ENCODE measurements at places on chromosomes 1 and 21.

- DNase-seq, result no peak
Observed at GRCh38 chr1:182041615-182042014, 19.9 kb downstream of the ZNF648 start.

DNA sequence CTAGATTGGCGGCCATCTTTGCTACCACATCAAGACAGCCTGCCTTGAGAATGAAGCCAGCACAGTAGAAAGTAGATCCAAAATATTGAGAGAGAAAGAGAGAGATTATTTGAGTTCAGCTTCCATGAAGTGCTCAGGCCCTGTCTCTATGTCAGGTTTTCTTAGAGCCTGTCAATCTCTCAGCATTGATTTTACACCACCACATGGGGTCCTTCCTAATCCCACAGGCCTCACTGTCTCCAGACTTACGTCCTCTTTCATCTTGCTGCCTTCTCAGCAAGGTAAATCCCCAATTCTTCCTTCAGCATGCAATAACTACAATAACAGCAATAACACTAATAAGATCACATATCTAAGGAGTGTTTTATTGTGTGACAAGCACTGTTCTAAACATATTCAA lies 21.0 kb downstream of the DYNLT5 start:
- no peak for DNase-seq

GRCh38 chr1:58082596-58082995 lies 463.9 kb downstream of the OMA1 start:
- DNase-seq, result no peak

GRCh38 chr1:60895701-60896100 lies 186.7 kb upstream of the NFIA start:
- no peak for DNase-seq

- DNase-seq, result no peak
Observed at GRCh38 chr1:152107031-152107983, 7.9 kb downstream of the TCHH start.

- DNase-seq, result no peak
Observed at GRCh38 chr1:105337420-105337819, 1587.7 kb downstream of the AMY1C start.

GRCh38 chr1:50929376-50929958 lies 30.6 kb downstream of the FAF1 start:
- no peak for DNase-seq

DNA sequence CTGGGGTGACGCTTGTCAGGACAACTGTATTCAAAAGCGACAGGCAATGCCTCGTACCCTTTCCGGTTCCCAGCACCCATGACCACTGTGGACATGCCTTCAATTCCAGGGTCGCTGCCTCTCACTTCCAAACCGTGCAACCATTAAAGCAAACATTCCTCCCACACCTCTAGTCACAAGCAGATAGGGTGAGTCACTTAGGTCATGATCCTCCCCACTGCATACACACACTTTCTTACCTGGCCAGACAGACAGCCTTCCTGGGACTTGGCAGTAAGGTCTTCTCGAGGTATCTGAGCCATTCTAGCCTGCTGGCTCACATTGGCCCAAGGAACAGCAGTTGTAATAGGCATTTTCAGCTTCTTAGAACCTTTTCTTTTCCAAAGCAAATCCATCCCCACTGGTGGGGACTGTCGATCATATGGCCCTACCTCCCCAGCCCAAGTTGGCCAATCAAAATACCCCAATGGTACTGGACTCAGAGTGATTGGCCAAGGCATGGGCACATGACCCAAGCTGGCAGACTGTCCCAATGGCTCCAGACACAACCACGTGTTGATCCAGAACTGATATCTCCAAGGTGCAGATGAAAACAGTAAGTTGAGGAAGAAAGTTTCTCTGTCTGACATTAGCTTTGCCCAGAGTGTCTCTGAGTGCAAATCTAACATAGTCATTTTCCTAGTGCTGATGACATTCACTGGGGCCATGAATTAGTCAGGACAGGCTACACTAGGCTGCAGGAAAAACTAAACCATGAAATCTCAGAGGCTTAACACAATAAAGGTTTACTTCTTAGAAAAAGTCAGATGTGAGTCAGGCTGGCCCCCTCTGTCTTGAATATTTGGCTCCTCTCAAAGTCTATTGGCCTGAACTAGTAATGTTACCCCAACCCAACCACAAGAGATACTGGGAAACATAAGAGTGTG lies 113.8 kb downstream of the RRAGC start:
- no peak for DNase-seq

- no peak for DNase-seq
Observed at GRCh38 chr1:162026881-162027280, 3.2 kb upstream of the OLFML2B start.

DNA sequence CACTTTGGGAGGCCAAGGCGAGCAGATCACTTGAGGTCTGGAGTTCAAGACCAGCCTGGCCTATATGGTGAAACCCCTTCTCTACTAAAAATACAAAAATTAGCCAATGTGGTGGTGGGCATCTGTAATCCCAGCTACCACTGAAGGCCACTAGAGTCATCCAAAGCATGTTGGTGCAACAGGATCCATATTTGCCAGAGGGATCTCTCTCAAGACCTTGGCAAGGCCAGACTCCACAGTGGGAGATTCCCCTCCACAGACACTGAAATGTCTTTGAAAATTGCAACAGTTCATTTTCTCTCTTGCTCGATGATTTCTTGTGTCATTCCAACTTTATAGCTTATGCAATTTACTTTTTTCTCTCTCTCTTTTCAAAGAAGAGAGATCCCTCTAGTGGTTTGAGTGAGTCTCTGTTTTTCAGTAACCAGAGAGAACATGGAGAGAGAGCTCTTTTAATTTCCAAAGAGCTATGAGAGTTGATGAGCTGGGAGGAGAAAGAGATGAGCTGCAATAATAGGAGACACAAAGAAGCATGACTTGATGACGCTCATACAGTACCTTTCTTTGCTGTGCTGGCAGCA lies 176.8 kb upstream of the USP25 start:
- DNase-seq, result no peak

DNA sequence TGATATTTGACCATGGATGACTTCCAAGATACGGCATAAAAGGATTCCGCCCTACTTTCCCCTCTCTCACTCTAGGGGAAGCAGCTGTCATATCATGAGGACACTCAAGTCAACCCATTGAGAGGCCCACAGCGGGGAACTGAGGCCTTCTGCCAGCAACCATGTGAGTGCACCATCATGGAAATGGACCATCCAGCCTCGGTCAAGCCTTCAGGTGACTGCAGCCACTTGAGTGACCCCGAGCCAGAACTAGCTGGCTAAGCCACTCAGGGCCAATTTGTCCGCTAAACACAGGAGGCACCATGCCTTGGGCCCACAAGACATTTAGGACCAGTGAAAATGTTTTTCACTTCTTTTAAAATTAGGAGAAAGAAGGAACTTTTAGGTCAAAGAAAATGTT lies 11.1 kb upstream of the GJB5 start:
- DNase-seq, result no peak

DNA sequence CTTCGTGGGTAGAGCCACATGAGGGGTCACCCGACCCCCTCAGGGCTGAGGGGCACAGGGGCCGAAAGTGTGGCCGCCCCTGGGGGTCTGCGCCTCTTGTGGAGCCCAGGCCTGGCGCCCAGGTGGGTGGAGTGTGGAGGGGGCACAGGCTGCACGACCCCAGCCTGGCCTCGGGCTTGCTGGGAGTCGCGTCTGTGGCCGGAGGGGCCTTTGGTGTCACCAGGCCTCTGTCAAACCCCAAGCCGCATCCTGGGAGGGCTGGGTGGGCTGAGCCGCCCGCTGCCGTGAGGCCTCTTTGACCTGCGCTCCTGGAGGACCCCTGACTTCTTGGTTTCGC lies 60.7 kb downstream of the FAAP20 start:
- DNase-seq, result no peak

DNA sequence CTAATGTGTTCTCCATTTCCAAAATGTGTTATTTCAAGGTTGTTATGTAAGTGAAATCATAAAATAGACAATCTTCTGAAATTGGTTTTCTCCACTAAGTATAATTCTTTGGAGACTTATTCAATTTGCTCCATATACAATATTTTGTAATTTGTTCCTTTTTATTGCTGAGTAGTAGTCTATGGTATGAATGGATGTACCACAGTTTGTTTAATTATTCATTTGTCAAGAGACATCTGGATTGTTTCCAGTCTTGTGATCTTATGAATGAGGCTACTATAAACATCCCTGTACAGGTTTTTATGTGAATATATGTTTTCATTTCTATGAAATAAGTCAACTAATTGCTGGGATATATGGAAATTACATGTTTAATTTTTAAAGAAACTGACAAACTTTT lies 652.6 kb upstream of the PLXNA2 start:
- DNase-seq, result no peak

DNA sequence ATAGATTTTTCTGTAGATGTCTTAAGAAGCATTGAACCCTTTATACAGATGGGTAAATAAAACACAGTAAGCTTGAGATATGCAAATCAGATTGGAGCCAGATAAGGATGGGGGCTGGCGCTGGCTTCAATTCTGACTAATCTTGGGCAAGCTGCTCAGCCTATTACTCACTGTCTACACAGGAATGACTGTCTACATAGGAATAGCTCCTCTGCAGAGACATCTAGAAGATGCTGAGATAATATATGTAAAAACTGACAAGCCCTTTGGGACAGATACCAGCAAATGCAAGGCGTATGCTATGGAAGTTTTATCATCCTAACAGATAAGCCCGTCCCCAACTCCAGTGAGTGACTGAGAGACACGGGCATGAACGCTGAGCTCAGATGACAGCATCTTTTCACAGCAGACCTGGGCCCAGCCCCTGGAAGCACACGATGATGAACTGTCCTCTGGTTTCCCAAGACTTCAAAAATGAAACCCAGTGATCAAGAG lies 1.7 kb downstream of the CLDN14 start:
- no peak for DNase-seq

DNA sequence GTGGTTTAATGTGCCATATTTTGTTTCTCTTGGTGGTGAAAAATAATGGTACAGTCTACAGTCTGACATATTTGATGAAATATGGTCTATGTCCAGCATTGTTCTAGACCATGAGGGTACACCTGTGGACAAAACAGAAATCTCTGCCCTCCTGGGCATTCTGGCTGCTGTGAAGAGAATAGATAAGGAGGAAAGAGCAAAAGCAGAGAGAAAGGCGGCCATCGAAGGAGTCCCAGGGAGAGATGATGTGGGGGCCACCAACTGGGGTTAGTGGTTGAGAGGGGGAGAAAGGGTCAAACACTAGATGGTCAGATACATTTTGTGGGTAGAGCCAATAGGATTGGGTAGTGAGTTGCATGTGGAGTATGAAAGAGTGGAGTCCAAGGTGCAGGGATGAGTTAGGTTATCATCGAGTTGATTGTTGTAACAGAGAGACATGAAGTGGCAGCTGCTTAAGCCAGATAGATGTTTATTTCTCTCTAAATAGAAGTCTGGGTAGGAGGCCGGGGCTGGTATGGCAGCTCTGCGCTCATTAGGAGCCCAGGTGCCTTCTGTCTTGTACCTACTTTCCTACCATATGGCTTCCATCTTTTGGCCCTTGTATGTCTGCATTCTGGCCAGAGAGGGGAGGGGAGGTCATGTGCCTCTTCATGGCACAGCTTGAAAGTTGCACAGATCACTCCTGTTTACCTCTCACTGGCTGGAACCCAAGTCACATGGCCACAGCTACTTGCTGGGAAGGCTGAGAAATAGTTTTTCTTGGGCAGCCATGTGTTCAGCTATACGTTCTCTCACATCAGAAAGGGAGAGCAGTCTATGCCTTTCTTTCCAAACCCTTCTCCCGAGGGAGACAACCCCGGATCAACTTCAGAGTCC lies 13.0 kb downstream of the UBE4B start:
- no peak for DNase-seq

GRCh38 chr1:5067246-5067645 lies 412.8 kb downstream of the AJAP1 start:
- DNase-seq, result no peak

DNA sequence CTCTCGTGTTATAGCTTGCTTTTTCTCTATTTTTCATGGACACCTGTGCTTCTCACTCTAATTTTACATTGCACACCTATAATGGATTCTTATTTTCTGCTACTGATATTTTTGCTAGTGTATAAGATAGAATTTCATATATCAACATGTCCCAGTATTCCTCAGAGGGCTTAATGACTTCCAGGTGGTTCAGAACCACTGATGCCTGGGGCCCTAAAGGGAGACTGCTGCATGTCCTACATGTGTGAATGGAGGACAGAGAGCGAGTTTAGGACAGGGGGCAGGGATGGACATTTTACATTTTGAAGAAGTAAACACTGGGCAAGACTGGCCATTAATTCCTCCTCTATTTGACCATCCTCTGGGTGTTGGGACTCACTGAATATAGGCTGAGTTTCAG lies 100.6 kb downstream of the DISC1 start:
- no peak for DNase-seq

DNA sequence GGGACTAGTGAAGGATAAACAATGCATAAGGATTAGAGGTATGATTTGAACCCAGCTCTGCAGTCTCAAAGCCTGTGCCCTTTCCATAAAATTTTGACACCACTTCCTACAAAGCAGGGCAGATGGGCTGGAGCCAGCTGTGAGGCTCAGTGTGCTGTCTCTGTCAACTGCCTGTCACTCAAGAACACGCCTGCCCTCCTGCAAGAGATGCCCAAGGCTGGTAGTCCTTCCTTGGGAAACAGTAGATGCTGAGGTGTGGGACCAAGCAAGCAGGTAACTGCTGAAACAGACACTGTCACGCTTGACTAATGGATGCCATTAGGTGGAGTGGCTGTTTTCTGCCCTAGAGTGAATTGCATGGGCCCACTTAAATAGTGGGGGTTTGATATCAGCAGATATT lies 402.0 kb downstream of the PTPRU start:
- DNase-seq, result no peak

DNA sequence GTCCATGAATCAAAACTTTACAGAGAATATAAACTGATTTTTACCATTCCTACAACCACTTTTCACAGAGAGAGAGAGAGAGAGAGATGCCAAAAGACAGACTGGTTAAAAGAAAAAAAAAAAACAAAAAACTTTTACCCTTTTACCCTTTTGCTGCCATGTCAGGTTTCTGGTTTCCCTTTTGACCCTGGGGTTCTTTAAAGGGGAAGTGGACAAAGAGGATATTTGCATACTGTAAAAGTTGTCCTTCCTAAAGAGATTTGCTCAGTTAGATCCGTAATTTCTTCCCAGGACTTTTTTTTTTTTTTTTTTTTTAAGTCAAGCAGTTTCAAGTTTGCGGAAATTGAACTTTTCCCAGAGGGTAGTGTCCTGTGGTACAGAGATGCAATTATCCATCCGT lies 287.8 kb upstream of the RGS18 start:
- DNase-seq, result no peak

- DNase-seq, result no peak
Observed at GRCh38 chr21:29172282-29172681, 41.8 kb downstream of the MAP3K7CL start.

GRCh38 chr1:202162418-202163280 lies 2.2 kb upstream of the PTPN7 start:
- no peak for DNase-seq

- no peak for DNase-seq
Observed at GRCh38 chr1:77386276-77386675, 104.5 kb downstream of the AK5 start.

GRCh38 chr1:32491386-32491785 lies 26.5 kb downstream of the ZBTB8B start:
- no peak for DNase-seq

Measured in anterior cingulate cortex (tissue), 58 donors.